ENCODE measurements at places on chromosomes 13 and 19.
A peak's percentile ranks its signal among the peaks of the same experiment; 100 is the strongest.

DNA sequence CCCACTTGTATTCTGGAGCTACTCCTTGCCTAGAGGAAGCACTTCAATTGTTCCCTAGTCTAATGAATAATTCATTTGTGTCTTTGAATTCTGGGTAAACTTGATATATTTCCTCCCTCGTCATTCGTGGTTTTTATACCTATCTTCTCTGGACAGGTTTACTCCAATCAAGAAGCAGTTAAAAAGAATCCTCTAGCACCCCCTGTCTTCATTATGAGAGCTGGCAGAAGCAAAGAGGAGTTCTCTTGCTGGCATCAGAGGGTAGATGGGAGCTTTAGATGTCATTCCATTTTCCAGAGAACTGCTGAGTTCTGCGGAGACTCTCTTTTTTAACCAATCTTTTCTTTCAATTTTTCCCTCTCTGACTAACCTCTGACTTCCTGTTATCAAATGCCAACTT, 627.7 kb downstream of the FGF9 start:
- DNase-seq: no peak

DNA sequence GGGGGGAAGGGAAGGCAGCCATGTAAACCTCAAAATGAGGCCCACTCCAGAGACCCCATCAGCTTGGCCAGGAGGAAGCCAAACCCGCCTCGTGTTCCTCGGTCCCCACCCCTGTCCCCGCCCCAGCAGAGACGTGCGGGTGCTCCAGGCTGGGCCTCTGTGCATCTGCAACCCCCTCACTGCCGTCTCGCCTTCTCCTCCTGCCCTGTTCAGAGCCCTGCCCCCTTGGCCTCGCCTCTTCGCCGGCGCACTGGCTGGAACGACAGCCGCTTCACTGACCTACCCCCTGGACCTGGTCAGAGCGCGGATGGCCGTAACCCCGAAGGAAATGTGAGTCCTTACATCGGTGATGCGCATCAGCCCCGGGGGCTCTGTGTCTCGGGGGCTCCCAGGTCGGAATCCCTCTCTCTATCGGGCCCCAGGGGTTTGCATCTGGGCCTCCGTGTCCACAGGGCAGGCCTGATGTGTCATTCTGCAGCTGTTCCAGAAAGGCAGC, 32.2 kb downstream of the TMEM161A start:
- no peak for DNase-seq

DNA sequence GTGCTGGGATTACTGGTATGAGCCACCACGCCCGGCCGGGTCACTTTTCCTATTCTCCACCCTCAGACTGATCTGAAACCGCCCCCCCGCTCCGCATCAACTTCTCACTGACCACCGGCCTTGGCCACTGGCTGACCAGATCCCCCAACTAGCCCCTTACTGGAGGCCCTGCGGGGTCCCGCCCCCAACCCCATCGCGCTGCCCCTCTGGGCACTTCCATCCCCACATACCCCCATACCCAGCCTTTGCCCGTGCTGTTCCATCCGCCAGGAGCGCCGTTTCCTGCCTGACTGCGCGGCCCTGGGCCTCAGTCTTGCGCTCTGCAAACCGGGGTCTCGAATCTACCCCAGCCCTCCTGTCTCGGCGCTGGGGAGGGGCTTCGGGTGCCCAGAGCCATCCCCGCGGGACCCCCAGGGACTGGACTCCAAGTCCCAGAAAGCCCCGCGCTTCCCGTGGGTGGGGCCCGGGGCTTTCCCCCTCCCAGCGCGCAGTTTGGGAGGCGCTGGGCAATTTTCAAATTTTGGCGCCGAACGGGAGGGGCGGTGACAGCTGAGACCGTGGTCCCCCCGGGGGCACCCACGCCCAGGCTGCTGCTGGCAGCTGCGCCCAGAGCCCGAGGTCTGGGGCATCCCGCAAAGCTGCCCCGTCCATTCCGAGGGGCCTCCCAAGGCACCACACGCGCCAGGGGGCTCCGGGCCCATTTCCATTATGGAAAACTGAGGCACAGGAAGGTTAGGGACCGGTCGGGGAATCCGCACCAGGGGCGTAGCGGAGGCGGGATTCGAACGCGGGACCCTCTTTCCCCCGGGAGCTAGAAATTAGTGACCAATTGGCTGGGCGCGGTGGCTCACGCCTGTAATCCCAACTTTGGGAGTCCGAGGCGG, 5.2 kb upstream of the LMNB2 start:
- DNase-seq: no peak

GRCh38 chr19:8150178-8150865, 930 bp upstream of the FBN3 start:
- DNase-seq: no peak

DNA sequence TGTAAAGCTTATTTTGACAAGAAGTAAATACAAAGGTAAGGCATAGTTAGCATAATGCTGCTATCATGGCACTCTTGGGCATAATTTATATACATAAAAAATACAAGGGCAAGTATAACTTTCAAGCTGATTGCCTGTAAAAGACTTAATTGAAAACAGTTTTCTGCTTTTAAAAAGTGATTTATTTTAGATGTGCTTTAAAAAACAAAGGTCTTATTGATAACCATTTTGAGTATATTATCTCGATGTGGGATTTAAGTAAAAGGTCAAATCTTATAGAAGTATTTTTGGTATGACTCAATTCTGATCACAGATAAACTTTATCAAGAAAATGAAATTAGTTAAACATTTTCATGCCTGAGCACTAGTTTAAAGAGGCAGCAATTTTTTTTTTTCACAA, 175.8 kb downstream of the KCNRG start:
- no peak for DNase-seq

GRCh38 chr19:5337126-5337525, 3.5 kb downstream of the PTPRS start:
- DNase-seq: no peak

DNA sequence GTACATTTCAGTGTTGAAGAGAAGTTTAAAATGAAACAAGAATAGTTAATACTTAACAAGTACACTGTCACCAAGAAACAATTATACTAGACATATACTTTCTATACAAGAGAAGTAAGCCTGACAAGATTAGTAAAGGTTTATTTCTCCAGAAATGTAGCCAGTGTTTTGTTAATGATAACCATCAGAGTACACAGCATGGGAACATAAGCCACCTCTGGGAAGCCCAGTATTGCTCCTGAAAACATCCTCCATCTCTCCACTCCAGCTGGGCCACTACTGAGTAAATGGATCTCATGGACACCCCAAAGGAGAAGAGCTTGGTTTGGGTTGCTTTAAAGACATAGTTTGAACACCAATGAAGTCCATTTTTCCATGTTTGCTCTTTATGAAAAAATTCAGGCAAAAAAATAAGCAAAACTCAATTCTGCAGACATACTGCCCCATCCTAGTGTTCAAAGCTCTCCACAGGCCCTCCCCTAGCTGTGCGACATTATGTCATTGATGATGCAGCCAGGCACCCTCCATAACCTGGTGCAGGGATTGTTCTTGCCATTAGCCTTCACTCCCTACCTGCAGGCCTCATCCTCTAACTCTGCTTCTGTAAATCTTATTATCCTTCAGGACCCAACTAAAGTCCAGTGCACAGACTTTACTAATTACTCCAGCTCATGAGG, 61.9 kb downstream of the LHFPL6 start:
- DNase-seq: no peak

GRCh38 chr13:51620165-51620983, 36.1 kb downstream of the WDFY2 start:
- no peak for DNase-seq

DNA sequence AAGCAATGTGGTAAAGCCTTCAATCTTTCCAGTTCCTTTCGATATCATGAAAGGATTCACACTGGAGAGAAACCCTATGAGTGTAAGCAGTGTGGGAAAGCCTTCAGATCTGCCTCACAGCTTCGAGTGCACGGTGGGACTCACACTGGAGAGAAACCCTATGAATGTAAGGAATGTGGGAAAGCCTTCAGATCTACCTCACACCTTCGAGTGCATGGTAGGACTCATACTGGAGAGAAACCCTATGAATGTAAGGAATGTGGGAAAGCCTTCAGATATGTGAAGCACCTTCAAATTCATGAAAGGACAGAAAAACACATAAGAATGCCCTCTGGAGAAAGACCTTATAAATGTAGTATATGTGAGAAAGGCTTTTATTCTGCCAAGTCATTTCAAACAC, 15.6 kb upstream of the ZNF763 start:
- no peak for DNase-seq

DNA sequence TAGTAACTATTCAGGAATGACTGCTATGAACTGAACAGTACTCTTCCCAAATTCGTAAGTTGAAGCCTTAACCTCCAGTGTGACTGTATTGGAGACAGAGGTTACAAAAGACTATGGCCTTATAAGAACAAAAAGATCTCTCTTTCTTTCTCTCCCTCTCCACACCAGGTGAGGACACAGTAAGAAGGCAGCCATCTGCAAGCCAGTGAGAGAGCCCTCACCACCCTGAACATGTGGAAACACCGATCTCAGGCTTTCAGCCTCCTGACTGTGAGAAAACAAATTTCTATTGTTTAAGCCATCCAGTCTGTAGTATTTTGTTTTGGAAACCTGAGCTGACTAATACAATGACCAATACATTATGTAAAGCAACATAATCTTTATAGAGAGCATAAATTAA, 888.9 kb downstream of the SLITRK1 start:
- no peak for DNase-seq

- no peak for DNase-seq
Measured at GRCh38 chr13:46641274-46642081, 88.5 kb downstream of the LRCH1 start.

GRCh38 chr19:3367628-3368440, 1.5 kb downstream of the NFIC start:
- DNase-seq: no peak

DNA sequence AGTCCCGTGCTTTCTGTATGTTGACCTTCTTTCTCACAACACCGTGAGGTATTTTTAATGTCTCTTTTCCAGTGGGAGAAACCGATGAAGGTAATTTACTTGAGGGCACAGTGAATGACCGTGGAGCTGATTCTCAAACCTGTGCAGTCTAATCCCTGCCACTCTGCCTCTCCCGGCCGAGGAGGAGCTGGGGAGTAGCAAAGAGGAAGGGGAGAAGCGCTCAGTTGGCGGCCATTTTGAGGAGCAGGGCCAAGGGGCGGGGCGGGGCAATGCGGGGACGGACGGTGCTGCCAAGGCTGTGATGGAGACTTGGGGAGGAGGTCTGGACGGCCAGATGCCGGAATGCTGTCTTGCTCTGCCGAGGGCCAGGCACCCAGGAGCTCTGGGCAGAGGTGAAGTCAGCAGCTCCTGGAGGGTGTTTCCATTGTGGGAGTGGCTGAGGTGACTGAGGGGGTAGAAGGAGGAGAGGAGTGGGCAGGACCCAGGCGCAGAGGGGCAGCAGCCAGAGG, 12.4 kb upstream of the RANBP3 start:
- no peak for DNase-seq

DNA sequence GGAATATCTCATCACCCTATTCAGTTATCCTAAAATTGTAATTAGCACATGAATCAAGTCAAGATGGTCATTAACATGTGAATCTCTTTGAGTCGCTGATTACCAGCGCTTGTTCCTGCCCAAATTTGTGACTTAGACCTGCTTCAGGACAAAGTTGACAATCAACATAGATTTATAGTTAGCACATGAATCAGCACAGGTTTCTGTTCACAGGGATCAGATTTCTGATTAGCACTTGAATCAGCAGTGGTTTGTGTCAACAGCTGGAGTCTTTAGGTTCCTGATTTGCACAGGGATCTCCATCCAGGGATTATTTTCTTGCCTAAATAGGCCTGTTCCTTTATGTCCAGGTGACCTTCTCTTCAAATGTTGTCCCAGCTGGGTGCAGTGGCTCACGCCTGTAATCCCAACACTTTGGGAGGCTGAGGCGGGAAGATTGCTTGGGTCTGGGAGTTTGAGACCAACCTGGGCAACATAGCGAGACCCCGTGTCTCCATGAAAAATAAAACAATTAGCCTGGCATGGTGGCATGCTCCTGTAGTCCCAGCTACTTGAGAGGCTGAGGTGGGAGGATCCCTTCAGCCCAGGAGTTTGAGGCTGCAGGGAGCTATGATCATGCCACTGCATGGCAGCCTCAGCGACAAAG, 3.8 kb upstream of the LRFN3 start:
- DNase-seq: no peak

DNA sequence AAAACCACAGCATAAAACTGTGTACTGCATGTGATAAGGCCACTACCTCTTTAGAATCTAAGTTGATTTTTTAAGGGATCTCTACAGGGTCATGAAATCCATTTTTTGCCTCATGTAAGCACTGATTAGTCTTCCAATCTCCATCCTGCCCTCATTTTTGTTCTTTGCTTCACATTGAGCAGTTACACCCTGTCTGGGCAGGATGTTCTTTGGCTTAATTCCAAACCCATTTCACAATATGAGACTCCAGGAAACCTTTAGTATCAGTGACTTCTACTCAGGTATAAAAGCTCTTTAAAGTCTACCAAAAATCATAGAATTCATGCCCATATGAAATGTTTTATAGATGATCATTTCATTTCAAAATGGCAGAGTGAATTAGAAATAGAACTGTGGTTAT, 592.6 kb downstream of the TBC1D4 start:
- DNase-seq: no peak

- DNase-seq: no peak
Measured at GRCh38 chr19:21463449-21464105, 41.8 kb upstream of the ZNF429 start.

DNA sequence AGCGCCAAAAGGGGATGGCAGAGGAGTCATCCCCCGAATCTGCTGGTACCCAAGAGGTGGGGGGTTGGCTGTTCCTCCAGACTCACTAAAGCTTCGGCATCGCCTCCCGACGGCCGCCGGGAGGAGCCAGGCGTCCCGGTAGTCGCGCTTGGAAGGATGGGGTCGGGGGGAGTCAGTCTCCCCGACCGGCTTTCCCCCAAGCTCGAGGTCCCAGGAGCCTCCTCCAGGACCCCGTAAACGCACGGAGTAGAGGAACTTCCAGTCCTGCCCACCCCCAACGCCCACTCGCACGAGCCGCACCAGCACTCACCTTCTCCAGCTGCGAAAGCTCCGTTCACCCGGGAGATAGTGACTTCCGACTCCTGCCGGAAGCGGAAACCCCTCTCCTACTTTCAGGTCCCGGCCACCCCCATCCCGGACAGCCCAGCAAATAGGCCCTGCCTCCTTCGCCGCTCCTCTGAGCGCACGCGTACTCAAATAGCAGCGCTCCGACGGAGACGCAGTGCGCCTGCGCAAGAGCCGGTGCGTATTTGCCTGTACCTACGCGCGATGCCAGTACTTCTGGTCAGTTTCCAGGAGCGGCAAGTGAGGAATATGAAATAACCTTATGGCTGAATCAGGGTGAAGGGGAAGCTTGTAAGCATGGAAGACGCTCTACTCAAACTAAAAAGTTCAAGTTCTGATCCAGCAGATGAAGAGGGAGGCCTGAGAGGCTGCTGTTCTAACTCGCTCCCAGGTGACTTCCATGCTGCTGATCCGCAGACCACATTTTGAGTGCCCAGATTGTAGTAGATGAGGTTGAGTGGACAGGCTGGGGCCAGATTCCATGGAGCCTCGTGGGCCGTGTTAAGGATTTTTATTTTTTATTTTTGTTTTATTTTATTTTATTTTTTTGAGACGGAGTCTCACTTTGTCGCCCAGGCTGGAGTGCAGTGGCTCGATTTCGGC, at the start of gene ELOF1:
Gene ELOF1 (minus strand): TSS at position 350 of the 948 bp plus-strand sequence. CDS start 4,883 bp downstream, outside the sequence.
- peak; percentile 94 for DNase-seq

GRCh38 chr13:74625541-74625940, 491.3 kb upstream of the KLF12 start:
- no peak for DNase-seq

GRCh38 chr19:48290401-48290770, 20.5 kb downstream of the ZNF114 start:
- DNase-seq: no peak
